ENCODE measurements at places on chromosomes 11 and 22. TPM values are rescaled to one million over a fixed set of nuclear protein-coding genes. Genes with fewer than 3 reads are reported as not detected.

CAVIN3 gene
- not detected for polyA plus RNA-seq

MIAT gene
- 7.4 TPM for polyA plus RNA-seq

OR51G1 gene
- not detected for polyA plus RNA-seq

ADM2 gene
- polyA plus RNA-seq, result 0.67 TPM

TMEM191B gene
- polyA plus RNA-seq, result 6.1 TPM

XRRA1 gene
- 6.9 TPM for polyA plus RNA-seq

BCO2 gene
- 1.8 TPM for polyA plus RNA-seq

ALDH3B1 gene
- polyA plus RNA-seq, result 0.81 TPM

SLC6A5 gene
- not detected for polyA plus RNA-seq

CARD16 gene
- 30.1 TPM for polyA plus RNA-seq

TRPT1 gene
- 112 TPM for polyA plus RNA-seq

TSPAN32 gene
- polyA plus RNA-seq, result 75.9 TPM

C22orf31 gene
- polyA plus RNA-seq, result not detected

OR4D5 gene
- polyA plus RNA-seq, result not detected

MMP12 gene
- not detected for polyA plus RNA-seq

CST6 gene
- polyA plus RNA-seq, result not detected

EML3 gene
- polyA plus RNA-seq, result 128 TPM

IGSF9B gene
- polyA plus RNA-seq, result 0.07 TPM

CDC45 gene
- 0.61 TPM for polyA plus RNA-seq

OR52N4 gene
- 10.3 TPM for polyA plus RNA-seq
